CD4-positive, alpha-beta T cell treated with Interleukin-21 for 1 hour (primary cell): ENCODE measurements at places on chromosomes 6 and 20.

GRCh38 chr6:1599469-1599868 lies 10.2 kb upstream of the FOXC1 start:
- no peak for DNase-seq

DNA sequence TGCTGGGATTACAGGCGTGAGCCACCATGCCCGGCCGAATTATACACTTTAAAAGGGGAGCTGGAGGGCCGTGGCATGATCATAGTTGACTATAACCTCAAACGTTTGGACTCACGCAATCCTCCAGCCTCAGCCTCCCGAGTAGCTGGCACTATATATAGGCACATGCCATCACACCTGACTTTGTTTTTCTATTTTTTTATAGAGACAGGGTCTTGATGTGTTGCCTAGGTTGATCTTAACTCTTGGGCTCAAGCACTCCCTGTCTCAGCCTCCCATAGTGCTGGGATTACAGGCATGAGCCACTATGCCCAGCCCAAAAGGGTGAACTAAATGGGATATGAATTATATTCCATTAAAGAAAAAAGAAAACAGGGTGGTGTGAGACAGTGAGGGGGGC lies 7.8 kb downstream of the PTGIS start:
- no peak for DNase-seq

- DNase-seq: peak; percentile 40
Observed at GRCh38 chr6:16511040-16511660, 250.1 kb downstream of the ATXN1 start.

DNA sequence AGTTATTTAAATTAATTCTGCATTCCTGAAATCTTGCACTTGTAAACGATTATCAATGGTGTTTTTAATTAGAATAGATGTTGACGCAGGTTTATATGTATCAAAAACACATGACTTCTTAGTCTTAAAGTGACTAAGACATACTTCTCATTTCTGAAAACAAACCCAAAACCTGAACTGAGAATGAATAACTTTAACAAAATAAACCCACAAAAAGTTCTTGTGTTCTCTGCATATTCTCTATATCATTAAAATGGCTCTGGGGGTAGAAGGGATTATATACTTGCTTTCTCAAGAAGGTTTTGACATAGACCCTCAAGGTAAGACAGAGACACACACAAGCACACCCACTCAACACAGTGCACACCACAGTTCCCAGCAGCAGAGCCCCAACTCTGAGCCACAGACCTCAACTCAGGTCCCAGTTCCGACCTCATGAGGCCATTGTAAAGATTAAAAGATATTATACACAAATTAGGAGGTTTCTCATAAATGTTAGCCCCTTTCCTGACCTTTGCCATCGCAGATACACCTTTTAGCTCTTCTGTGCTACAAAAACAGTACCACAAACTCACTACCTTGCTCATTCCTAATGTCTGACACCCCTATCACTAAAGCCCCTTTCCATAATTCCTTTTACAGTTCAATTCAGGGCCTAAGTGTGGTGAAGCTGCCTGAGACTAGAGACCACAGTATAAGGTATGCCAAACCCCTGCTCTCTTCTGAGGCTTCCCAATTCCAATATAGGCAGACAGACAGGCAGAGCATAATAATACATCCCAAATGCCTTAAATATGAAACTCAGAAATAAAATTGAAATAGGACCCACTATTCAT lies 267.8 kb downstream of the PTPRK start:
- DNase-seq: no peak

GRCh38 chr6:1869308-1869707 lies 259.6 kb downstream of the FOXC1 start:
- DNase-seq: no peak

DNA sequence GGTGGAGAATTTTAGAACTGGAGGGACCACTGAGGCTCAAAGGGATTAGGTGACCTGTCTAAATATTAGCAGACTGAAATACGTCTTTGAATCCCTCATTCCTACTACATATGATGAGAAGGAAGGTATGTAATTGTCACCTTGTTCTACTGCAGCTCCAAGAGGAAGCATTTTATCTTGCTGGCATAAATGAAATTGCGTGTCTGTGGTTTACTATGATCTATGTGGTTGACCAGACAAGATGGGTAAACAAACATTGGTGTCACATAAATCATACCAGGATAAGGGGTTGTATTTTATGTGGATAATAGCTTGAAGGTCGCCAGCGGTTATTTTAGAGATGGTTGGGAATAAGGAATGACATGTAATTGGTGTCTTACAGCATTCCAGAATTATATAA lies 78.2 kb downstream of the LAMA4 start:
- DNase-seq: no peak

GRCh38 chr6:109034526-109034925 lies 60.1 kb downstream of the SESN1 start:
- DNase-seq: no peak

GRCh38 chr6:34249469-34250261 lies 859 bp upstream of the SMIM29 start:
- DNase-seq: no peak

DNA sequence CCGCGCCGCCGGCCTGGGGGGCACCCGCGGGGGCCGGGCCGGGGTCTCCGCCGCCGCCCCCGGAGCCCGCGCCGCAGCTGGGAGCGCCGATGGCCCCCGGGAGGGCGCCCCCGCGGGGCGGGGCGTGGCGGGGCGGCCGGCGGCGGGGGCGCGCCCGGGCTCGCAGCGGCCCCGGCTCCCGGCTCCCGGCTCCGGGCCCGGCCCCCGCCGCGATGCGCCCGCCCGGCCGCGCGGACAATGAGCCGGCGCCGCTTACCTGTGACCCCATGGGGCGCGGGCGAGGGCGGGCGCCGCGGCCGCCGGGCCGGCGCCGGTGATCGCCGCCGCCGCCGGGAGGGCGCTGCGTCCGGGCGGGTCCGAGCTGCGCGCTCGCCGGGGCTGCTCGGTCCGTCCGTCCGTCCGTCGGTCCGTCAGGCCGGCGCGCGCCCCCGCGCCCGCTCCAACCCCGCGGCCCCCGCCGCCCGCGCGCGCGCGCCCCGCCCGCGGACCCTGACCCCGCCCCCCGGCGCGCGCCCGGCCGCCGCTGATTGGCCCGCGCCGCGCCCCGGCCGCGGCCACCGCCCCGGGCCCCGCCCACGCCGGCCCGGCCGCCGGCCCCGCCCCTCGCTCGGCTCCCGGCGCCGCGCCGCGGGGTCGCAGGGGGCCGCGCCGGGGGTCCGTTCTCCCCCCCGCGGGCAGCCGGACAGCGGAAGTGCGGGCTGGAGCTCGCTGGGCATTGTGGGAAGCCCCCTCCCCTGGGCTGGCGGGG lies at the start of gene ZBTB46:
Gene ZBTB46 (minus strand): TSS at position 424 of the 748 bp plus-strand sequence. CDS start 40,507 bp downstream, outside the sequence.
- peak; percentile 30 for DNase-seq

DNA sequence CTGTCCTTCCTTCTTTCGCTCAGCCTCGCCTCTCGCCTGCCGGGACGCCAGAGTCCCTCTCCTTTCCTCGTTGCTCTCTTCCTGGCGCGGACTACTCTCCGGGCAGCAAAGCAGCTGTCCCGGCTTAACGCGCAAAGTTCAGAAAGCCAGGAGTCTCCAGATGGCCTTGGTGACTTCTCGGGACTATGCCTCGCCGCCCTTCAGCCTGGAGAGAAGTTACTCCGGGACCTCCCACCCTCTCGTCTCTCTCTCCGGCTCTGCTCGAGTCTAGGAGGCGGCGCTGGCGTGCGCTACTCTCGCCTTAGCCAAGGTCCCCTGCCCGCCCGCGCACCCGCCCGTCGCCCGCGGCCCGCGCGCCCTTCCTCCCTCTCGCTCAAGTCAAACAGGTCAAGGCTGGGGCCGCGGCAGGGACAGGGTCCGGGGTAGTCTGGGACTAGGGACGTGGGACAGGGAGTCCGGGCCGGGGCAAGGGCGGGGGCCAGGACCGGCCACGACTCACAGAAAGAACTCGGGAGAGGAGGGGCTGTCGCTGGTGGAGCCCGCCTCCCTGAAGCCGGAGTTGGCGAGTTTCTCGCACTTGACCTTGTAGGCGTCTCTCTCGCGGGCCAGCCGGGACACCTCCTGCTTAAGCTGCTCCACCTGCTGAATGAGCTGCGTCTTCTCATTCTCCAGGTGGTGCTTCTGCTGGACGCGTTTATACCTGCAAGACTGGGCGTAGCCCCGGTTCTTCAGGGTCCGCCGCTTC lies 1.5 kb downstream of the MAFB start:
- DNase-seq: no peak
